Vagina (tissue), 2 donors: ENCODE measurements at places on chromosomes 4 and X.

DNA sequence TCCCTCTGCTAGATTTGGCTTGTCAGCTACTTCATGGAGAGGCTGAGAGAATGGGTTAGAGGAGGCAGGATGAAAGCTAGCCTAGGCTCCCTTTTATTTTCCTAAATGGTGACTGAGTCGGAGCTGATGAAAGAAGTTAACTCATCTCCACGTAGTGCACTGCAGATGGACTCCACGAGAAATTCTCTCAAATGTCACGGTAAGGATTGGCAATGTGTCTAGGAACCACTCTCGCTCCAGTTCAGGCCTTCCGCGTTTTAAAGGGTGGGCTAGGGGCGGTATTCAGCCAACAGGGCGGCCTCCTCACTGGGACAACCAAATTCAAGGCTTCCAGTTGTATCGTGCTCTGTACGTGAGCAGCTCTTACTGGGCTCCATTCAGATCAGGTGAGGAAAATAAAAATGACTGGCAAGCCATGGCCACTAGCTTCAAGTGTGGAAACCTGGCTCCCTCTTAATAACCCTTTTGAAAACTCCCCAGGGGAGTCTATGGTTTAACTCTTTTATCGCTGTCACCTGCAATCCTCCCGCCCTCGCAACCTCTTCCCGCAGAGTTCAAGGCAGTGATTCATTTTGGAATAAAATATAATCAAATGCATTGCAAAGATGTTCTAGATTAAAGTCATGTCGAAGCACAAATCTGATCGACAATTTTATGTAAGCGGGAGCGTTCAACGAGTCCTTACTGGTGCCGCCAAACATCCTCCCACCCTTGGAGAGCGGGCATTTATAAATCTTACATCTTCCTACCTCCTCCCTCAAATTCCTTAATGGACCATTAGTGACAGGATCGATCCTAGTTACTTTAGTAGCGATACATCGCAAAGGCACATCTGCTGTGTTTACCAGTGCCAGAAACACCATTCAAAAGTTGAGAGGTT lies 1.2 kb downstream of the SPOCK3 start:
- H3K27ac ChIP-seq, result no peak overlapping the region
- H3K4me3 ChIP-seq, result peak overlapping the region; percentile 25
- no peaks in the 10 kb centered on the region for H3K27me3 ChIP-seq
- peaks cover 17% of the 10 kb centered on the region for H3K4me1 ChIP-seq
- no peak for DNase-seq

- H3K4me3 ChIP-seq, result peak within 1 kb of the TSS; percentile 51
- H3K27me3 ChIP-seq, result no peaks in the 10 kb centered on the region
- no peak within 1 kb of the TSS for H3K27ac ChIP-seq
- peaks cover 19% of the 10 kb centered on the region for H3K4me1 ChIP-seq
- DNase-seq, result no peak
- H3K36me3 ChIP-seq, result no peaks in the 10 kb centered on the region
Observed at GRCh38 chr4:109302361-109303139, at the start of gene COL25A1. Gene COL25A1, minus strand, starts transcription at chr4:109302658.

- H3K4me1 ChIP-seq, result no peaks in the 10 kb centered on the region
- no peak overlapping the region for H3K4me3 ChIP-seq
- no peak for DNase-seq
- H3K36me3 ChIP-seq, result no peaks in the 10 kb centered on the region
Observed at GRCh38 chr4:41111791-41112190, 102.6 kb downstream of the APBB2 start.

- no peaks in the 10 kb centered on the region for H3K27me3 ChIP-seq
- H3K4me1 ChIP-seq, result no peaks in the 10 kb centered on the region
- no peak for DNase-seq
Observed at GRCh38 chr4:78220283-78220682, 163.2 kb downstream of the FRAS1 start.

DNA sequence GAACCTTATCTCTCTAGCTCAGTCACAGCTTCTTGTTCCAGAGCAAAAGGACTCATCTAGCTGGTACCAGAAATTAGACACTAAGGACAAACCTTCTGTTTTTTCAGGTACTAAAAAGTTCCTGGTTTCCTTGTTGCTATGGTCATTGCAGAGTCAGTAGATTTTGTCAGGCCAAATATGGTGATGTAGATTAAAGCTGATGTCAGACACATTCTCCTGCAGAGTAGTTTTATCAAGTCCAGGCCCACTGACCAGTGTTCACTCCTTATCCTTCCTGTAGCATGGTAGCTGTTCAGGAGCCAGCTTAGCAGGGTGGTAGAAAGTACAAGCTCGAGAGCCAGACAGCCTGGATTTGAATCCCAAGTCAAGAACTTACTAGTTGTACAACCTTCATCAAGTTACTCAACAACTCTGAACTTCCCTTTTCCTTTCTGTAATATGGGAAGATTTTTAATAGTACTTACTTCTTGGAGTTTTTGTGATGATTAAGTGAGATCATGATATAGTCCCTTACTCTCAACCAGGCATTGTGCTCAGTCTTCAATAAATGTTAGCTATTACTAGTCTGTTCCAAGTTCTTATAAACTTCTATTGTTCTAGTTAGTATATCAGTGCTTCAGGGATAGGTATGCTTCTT lies 17.9 kb downstream of the OCRL start:
- no peaks in the 10 kb centered on the region for H3K27me3 ChIP-seq
- no peak overlapping the region for H3K4me3 ChIP-seq
- H3K36me3 ChIP-seq, result no peaks in the 10 kb centered on the region
- no peaks in the 10 kb centered on the region for H3K4me1 ChIP-seq
- H3K27ac ChIP-seq, result no peak overlapping the region
- no peak for DNase-seq

DNA sequence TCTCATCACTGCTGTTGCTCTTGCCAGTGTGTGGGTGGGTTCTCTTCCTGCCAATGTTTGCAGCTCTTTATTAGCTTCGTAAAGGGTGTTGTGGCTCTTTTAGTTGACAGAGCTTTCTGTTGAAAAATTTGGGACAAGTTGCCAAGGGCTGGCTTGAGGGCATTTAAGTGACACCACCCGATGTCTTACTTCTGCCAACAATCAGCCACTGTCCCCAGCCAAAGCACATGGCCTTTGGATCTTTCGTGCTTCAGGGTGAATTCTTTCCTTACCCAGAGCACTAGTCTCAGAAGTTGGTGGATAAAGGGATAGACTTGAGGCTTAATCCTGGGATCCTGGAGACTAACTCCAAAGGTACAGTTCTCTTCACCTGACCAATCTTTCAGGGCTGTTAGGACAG lies 113.6 kb downstream of the SOX3 start:
- H3K27ac ChIP-seq, result no peak overlapping the region
- H3K4me1 ChIP-seq, result no peaks in the 10 kb centered on the region
- no peaks in the 10 kb centered on the region for H3K36me3 ChIP-seq
- H3K4me3 ChIP-seq, result no peak overlapping the region
- H3K27me3 ChIP-seq, result no peaks in the 10 kb centered on the region
- DNase-seq, result no peak

GRCh38 chr4:139921429-139922184 lies 232.4 kb downstream of the MAML3 start:
- DNase-seq, result no peak
- H3K4me3 ChIP-seq, result no peak overlapping the region
- no peaks in the 10 kb centered on the region for H3K36me3 ChIP-seq
- H3K4me1 ChIP-seq, result peaks cover 49% of the 10 kb centered on the region

DNA sequence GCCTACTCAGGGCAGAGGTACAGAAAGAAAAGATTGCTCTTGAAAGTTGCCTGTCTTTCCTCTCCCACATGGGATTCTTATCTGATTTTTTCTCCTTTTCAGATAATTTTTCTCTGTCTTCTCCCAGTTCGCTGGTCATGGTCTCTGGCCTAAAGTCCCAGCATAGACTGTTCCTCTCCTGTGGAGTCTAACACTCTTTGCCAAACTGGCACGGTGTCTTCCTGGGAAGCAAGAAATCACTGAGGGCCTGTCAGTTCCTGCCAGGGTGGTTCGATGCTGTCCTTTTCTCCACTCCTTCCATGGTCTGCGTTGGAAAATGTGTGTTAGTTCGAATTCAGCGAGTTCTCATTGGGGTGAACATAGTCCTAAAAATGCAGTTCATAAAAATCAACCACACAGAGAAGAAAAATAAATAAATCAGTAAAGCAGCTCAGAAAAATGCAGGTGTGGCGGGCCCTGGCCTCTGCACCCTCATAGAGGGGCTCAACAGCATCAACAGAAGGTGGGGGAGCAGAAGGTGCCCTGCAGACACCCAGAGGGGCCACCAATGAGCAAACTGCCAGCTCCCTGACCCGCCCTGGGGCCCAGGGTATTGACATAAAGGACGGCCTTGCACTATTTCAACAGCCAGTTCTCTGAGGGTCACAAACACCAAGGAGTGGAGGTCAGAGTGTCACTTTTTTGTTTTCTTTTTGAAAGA lies 2.1 kb downstream of the RGN start:
- no peaks in the 10 kb centered on the region for H3K36me3 ChIP-seq
- H3K27ac ChIP-seq, result no peak overlapping the region
- no peak overlapping the region for H3K4me3 ChIP-seq

DNA sequence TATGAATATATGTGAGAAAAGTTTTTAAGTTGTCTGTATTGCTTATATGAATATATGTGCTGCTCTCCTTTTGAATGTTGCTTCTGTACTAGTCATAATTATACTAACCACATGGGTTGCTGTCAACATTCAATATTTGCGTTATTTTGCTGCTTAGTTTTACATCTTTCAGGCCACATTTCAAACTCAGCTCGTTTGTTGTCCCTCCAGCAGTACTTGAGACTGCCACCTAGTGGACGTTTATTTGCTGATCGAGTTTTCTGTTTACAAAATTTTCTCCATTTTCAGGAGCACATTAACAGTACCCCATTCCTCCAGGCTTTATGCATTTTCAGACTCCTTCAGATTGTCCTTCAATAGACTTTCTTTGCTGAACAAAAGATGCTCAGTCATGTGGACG lies 75.8 kb downstream of the NUDT11 start:
- H3K27me3 ChIP-seq, result no peaks in the 10 kb centered on the region
- H3K27ac ChIP-seq, result no peak overlapping the region
- no peaks in the 10 kb centered on the region for H3K4me1 ChIP-seq
- DNase-seq, result no peak
- no peak overlapping the region for H3K4me3 ChIP-seq
- H3K36me3 ChIP-seq, result no peaks in the 10 kb centered on the region

GRCh38 chr4:86247906-86248305 lies 111.9 kb downstream of the MAPK10 start:
- no peak overlapping the region for H3K4me3 ChIP-seq
- no peaks in the 10 kb centered on the region for H3K27me3 ChIP-seq
- no peaks in the 10 kb centered on the region for H3K36me3 ChIP-seq
- H3K27ac ChIP-seq, result peak overlapping the region; percentile 27
- H3K4me1 ChIP-seq, result peaks cover 9% of the 10 kb centered on the region
- DNase-seq, result no peak

DNA sequence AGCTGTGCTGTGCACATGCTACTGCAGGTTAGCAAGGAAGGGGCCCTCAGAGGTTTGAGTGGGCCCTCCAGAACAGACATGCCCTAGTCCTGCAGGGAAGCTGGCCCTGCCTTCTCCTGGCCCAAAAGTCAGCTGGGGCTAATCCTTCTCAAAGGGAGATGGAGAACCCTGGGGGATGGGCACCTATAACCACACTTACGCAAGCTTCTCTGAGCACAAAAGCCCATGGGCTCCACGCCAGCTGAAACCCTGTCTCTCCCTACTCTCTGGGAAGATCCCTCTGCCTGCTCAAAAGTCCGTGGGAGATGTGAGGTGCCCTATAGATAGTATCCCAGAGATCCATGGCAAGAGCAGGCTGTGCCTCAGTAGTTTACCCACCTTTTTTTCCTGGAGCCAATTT lies 58.9 kb upstream of the DKK2 start:
- DNase-seq, result no peak
- no peaks in the 10 kb centered on the region for H3K27me3 ChIP-seq
- no peaks in the 10 kb centered on the region for H3K4me1 ChIP-seq
- no peak overlapping the region for H3K27ac ChIP-seq
- no peak overlapping the region for H3K4me3 ChIP-seq

DNA sequence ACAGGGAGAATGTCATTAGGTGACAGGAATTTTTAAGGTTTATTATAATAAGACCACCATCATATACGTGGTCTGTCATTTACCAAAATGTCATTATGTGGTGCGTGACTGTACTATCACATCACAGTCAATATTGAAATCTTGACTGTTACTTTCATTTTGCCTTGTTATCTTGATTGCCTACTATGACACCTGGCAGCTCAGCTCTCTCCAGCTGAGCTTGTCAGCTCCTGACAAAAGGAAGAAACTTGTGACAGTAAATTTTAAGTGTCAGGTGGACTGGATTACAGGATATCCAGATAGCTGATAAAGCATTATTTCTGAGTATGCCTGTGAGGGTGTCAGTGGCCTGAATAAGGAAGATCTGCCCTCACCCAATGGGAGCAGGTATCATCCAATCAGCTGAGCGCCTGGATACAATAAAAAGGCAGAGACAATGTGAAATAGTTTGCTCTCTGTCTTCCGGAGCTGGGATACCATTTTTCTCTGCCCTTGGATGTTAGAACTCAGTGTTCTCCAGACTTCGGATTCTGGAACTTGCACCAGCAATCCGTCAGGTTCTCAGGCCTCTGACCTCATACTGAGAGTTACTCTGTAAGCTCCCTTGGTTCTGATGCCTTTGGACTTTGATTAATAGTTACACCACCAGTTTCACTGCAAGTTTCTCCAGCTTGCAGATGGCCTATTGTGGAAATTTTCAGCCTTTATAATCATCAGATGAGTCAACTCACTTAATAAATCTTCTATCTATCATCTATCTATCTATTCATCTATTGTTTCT lies 1454.7 kb upstream of the IGFBP7 start:
- H3K4me1 ChIP-seq, result no peaks in the 10 kb centered on the region
- H3K27me3 ChIP-seq, result no peaks in the 10 kb centered on the region
- DNase-seq, result no peak
- no peak overlapping the region for H3K27ac ChIP-seq
- H3K36me3 ChIP-seq, result no peaks in the 10 kb centered on the region
- no peak overlapping the region for H3K4me3 ChIP-seq

GRCh38 chr4:169582706-169583105 lies 29.7 kb downstream of the NEK1 start:
- no peak overlapping the region for H3K4me3 ChIP-seq
- peaks cover 18% of the 10 kb centered on the region for H3K36me3 ChIP-seq
- no peaks in the 10 kb centered on the region for H3K4me1 ChIP-seq
- no peak for DNase-seq

GRCh38 chr4:94491322-94491721 lies 39.6 kb downstream of the PDLIM5 start:
- H3K4me3 ChIP-seq, result no peak overlapping the region
- H3K27me3 ChIP-seq, result no peaks in the 10 kb centered on the region
- no peaks in the 10 kb centered on the region for H3K36me3 ChIP-seq
- peaks cover 26% of the 10 kb centered on the region for H3K4me1 ChIP-seq
- DNase-seq, result no peak

DNA sequence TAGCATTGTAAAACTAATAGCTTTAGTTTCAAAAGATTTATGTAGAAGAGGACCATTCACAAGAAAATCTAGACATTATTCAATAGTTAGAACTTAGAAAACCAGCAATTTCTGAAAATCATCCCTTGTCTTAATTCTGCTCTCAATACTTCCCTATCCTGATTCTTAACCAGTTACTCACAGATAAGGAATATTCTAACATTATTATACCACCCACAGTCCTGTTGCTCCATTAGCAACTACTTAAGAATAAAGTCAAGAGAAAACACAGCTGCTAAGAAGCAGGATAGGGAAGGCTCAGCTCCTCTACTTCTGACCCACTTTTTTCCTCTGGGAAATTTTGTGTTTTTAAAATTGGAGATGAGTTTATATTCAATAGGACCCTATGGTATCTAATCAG lies 47.7 kb downstream of the PHKA1 start:
- H3K36me3 ChIP-seq, result no peaks in the 10 kb centered on the region
- DNase-seq, result no peak
- no peaks in the 10 kb centered on the region for H3K4me1 ChIP-seq
- no peaks in the 10 kb centered on the region for H3K27me3 ChIP-seq
- no peak overlapping the region for H3K27ac ChIP-seq
